ENCODE measurements at places on chromosomes 13 and 19.

DNA sequence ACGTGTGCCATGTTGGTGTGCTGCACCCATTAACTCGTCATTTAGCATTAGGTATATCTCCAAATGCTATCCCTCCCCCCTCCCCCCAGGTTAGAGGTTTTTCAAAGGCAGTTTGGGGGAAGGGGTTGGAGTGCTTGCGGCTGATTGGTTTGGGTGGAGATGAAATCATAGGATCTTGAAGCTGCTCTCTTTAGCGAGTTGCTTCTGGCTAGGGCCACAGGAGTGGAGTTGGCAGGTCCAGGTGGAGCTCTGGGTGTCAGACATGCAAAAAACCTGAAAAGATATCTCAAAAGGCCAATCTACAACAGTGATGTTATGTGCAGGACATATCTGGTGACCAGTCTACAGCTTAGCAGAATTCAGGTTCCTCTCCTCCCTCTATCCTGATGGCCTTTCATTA, 32.6 kb upstream of the CXCL17 start:
- no peak for DNase-seq

- no peak for DNase-seq
Observed at GRCh38 chr19:6728346-6728745, 7.9 kb upstream of the C3 start.

DNA sequence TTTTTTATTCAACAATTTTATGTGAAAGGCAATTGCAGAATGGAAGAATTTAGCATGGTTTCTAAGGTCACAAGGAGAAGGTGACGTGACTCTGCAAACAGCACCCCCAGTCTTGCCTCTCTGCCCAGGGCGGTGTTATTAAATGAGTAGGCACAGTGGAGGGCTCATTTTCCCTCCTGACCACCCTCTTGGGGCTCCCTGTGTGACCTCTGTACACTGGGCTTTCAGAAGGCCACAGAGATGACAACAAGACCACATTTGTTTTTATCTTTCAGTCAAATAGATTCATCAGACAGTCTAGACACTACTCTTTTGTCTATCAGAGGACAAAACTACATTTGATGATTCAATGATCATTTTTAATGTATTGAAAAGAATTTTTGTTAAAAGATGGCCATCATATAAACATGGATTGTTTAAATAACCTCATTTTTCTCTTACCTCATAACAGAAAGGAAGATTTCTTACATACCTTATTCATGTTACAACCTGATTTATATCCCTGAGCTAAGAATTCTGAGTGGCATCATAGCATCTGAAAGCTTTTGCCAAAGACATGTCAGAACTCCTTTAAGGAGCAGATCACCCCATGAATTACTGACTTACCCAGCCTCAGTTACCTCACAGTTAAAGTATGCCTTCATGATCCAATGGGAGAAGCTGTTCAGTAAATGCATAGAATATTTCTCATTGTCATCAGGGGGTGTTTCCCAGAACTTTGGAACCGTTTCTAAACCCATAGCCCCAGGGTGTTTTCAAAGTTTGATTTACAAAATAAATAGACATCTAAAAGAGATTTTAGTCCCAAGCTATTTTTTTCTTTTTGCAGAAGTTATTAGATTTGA, 184.0 kb upstream of the RFC3 start:
- no peak for DNase-seq

GRCh38 chr13:84654654-84655275, 772.5 kb upstream of the SLITRK1 start:
- DNase-seq, result no peak

DNA sequence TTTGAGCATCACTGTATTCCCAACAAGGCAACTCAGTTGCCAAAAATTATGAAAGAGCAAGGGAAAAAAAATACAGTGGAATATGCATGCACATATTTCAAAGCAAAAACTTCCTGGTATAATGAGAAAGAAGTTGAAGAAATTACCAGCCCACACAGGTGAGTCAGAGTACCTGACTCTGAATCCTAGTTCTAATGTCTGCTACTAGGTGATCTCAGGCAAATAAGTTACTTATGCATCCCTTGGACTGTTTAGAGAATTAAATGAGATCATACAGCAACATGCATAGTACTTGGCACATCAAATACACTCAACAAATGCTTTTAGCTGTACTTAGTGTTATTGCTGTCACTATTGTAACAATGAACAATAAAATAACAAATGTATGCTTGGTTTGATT, 144.9 kb downstream of the MIPEP start:
- DNase-seq, result no peak

GRCh38 chr13:81139987-81140386, 799.1 kb upstream of the SPRY2 start:
- no peak for DNase-seq

GRCh38 chr19:3682741-3683404, 17.4 kb downstream of the PIP5K1C start:
- no peak for DNase-seq

DNA sequence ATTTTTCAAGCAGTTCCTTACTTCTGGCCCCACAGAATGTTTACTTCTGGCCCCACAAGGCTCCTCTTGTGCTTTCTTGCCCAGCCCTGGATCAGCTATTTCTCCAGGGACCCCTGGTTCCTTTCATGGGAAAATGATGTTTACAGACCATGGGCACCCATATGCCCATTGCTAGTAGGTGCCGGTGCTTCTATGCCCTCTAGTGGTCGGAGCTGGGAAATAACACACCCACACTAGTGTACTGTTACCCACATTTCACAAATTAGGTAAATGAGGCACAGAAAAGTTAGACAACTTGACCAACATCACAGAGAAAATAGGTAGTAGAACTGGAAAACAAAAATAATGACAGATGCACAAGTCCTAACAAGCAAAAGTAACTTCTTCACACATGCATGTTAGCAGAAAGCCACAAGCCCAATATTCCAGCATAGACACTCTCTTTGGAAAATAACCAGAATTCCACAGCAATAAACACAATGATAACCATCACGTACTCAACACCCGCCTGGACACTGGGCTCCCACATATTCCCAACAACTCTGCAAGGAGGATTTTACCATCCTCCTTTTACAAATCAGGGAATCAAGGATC, 1.3 kb upstream of the CEACAM6 start:
- DNase-seq, result peak; percentile 82

DNA sequence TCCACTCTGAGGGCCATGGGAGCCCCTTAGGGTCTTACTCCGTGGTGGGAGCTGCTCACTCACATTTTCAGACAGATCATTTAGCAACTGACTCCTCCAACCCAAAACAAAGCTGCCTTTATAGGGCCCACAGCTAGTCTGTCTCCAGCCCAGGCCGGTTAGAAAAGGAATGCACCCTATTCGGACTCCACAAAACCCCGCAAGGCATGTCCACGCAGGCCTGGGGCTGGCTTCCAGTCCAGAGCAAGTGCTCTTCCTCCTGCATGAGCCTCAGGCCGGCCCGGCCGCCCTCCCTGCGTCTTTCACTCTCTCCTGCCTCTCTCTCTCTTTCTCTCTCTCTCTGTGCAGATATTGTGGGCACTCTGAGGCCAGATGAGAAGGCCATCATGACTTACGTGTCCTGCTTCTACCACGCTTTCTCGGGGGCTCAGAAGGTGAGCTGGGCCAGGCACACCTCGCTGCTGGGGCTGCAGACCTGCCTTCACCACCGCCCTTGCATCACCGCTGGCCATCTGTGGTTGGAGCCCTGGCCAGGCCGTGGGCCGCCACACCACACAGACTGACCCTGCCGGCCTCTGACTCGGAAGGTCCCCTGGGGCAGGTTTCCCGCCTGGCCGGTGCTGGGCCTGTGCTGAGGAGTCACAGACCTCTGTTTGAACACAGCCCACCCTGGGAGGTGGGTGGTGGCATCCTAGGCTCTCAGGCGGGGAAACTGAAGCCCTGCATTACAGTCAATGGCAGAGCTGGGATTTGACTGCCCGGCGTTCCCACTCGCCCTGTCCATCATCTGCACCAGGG, 33.1 kb downstream of the CAPN12 start:
- no peak for DNase-seq

GRCh38 chr19:45768655-45768983, 433 bp downstream of the SIX5 start:
- no peak for DNase-seq

GRCh38 chr13:78620936-78621470, 17.7 kb upstream of the POU4F1 start:
- DNase-seq, result no peak

GRCh38 chr19:2080336-2080988, 15.7 kb downstream of the MOB3A start:
- no peak for DNase-seq

- DNase-seq, result no peak
Observed at GRCh38 chr19:33904681-33905080, 108.0 kb downstream of the KCTD15 start.

DNA sequence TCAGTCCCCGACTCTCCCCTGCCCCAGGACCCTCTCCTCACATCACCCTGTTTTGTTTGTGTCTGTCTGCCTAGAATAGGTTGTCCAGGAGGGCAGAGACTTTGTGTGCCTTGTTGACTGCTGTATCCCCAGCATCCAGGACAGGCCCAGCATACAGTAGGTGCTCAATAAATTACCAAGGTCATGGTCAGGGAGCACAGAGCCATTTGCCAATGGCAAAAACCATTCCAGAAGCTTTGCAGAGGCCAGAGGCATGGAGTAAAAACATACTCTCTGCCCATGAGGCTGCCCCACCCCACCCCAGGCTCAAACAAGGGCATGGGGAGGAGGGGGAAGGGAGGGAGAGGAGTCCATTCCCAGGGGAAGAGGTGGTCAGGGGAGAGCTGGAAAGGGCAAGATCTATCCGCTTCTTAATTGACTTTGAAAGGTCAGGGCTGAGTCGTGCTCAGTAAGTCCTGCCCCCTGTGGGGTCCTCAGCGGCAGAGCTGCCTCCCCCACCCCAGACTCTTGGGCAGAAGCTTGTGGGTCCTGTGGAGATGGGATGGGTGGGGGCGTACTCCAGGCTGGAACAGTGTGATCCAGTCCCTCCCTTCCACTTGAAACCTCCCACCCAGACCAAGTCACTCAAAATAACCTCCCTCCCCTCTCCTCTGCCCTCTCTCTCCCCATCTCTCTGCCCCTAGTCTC, 4.4 kb downstream of the GPR4 start:
- DNase-seq, result no peak
